ENCODE measurements at places on chromosomes 7 and 10.
A peak's percentile ranks its signal among the peaks of the same experiment; 100 is the strongest.

GRCh38 chr10:112429147-112429546 is 17.6 kb downstream of the ZDHHC6 start:
- no peak for DNase-seq

DNA sequence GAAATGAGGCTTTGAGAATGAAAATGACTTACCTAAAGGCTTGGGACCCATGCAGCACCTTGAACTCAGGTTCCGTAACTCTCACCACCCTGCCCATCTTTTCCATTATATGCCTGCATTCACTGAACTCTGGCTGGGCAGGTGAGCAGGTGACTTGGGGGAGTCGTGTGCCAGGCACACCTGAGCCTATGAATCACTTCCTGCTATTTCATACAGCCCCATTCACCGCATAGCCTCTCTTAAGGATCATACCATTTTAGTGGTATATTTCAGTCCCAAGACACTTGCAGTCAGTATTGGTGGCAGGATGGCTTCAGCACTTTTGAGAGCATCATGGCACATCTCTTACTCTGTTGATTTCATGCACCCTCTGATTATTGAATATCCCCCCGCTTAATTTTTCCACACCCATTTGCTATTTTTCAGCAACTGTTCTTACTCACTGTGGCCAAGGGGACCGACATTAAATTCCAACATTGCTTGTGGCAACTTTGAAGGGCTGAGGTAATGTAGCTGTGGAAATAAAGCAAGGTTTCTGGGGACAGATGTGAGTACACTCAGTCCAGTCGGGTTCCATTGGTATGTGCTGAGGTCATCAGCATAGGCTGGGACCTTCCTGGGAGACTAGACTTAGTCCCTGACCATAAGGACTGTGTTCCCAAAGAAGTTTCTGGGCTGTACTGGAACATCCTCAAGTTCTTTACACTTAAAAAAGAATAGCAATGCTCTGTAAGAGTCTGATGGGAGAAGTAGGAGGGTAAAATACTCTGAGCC is 39.8 kb upstream of the ZNF438 start:
- peak; percentile 83 for DNase-seq

GRCh38 chr10:128167926-128168520 is 41.8 kb upstream of the MKI67 start:
- DNase-seq: no peak

- peak; percentile 60 for DNase-seq
These were observed 26.2 kb upstream of the ABLIM1 start for GRCh38 chr10:114684084-114684821.

DNA sequence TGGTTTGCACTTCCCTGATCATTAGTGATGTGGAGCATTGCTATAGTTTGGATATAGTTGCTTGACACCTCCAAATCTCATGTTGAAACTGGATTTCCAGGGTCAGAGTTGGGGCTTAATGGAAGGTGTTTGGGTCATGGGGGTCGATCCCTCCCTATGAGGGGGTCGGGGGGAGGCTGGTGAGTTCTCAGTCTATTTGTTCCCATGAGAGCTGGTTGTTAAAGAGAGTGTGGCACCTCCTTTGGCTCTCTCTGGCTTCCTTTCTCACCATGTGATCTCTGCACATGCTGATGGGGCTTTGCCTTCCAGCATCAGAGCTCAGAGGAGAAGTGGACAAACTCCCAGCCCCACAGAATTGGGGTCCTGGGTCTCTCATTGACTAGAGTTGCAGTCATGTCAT is 36.8 kb upstream of the BAMBI start:
- DNase-seq: no peak

DNA sequence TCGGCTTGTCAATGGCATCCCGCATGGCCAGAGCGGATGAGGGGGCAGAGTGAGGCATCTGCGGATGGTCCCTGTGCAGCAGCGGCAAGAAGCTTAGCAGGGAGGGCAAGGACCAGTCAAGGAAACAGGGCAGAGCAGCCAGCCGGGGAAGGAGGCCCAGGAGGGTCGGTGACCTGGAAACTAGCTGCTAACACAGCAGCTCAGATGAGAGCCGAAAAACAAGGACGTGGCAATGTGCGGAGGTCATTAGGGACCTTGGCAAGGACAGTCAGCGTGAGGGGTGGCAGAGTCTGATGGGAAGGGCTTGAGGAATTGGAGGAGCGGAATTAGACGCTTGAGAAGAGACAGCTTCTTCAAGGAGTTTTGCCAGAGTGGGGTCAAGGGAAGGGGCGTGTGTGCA is 20.1 kb upstream of the SH2B2 start:
- DNase-seq: no peak

DNA sequence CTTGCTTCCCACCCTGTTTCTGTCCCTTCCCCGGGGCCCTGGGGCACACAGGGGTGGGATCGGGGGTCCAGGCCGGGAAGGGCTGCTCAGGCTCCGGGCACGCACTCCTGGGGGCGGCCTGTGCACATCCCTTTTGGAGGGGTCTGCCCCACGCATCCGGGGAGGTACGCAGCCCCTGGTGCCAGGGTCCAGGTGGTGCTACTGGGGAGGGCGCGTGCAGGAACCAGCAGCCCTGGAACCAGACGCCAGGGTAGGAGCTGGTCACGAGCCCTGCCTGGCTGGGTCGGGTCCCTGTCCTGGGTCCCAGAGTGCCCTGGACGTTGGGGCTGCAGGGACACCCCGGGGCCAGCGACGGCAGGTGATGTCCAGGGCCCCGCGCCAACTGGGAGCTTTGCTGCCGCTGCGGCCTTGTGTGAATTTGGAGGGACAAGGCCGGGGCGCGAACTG is 53.4 kb downstream of the GLRX3 start:
- no peak for DNase-seq

GRCh38 chr7:38411404-38411803 is 138.0 kb upstream of the TARP start:
- peak; percentile 11 for DNase-seq

GRCh38 chr10:18260310-18260922 is 120.2 kb downstream of the CACNB2 start:
- no peak for DNase-seq

GRCh38 chr7:7868572-7868899 is 100.1 kb upstream of the GLCCI1 start:
- no peak for DNase-seq

- DNase-seq: no peak
These were observed 23.7 kb upstream of the NUB1 start for GRCh38 chr7:151317936-151318335.

GRCh38 chr7:7104314-7104698 is 78.0 kb upstream of the C1GALT1 start:
- DNase-seq: no peak

GRCh38 chr7:17674166-17674942 is 265.9 kb downstream of the SNX13 start:
- peak; percentile 72 for DNase-seq

- no peak for DNase-seq
These were observed 683 bp upstream of the ANKRD22 start for GRCh38 chr10:88852327-88852726.

GRCh38 chr7:1537535-1538412 is 7.3 kb downstream of the MAFK start:
- peak; percentile 99 for DNase-seq

- DNase-seq: no peak
These were observed 70.1 kb downstream of the NPTX2 start for GRCh38 chr7:98687111-98687751.

DNA sequence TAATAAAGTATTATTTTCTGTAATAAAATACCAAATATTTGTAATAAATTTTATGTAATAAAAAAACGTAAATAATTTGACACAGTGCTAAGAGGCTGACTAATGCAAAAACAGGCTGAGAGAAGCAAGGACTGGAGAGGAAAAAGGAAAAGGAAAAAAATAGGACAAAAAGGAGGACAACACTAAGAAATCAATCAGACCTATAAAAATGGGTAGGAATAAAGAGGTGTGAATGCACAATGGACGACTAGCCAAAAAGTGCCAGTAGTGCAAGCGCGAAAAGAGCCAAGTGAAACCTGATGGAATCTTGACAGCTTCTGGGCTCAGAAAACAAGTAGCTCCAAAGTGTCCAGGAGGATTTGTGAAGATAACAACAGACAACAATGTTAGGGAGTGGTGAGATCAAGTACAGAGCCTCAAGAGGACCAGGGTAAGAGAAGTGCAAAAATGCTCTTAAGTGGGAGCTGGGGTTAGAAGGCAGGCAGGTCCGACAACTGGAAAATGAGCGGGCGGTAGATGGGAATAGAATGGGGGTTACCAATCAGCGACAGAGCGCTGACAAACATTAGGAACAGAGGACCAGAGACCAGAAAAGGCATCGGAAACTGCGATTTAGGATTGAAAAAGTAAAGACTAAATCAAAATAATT is 1.2 kb downstream of the BRAF start:
- DNase-seq: peak; percentile 22

- DNase-seq: no peak
These were observed 311.0 kb downstream of the PTPRN2 start for GRCh38 chr7:158276414-158277218.

All from EH (cell line).